Glomerular endothelial cell (primary cell): ENCODE measurements at places on chromosomes 16 and 17. TPM values are rescaled to one million over a fixed set of nuclear protein-coding genes. Genes with fewer than 3 reads are reported as not detected.

GPR179 gene
- not detected in 2 replicates for total RNA-seq

SCIMP gene
- not detected in 2 replicates for total RNA-seq

CBFA2T3 gene
- total RNA-seq = 0.05 and 0.23 TPM in 2 replicates

SYT17 gene
- 3.6 and 5.8 TPM in 2 replicates for total RNA-seq

OR2C1 gene
- not detected in 2 replicates for total RNA-seq

HAGHL gene
- total RNA-seq = 8.2 and 12.8 TPM in 2 replicates

ADORA2B gene
- 10.7 and 17.0 TPM in 2 replicates for total RNA-seq

NAGS gene
- 1.8 and 4.6 TPM in 2 replicates for total RNA-seq

SLC13A2 gene
- total RNA-seq = not detected in 2 replicates

ACAP1 gene
- 53.1 TPM in 1 of 2 replicates, not detected in the other for total RNA-seq

DNA sequence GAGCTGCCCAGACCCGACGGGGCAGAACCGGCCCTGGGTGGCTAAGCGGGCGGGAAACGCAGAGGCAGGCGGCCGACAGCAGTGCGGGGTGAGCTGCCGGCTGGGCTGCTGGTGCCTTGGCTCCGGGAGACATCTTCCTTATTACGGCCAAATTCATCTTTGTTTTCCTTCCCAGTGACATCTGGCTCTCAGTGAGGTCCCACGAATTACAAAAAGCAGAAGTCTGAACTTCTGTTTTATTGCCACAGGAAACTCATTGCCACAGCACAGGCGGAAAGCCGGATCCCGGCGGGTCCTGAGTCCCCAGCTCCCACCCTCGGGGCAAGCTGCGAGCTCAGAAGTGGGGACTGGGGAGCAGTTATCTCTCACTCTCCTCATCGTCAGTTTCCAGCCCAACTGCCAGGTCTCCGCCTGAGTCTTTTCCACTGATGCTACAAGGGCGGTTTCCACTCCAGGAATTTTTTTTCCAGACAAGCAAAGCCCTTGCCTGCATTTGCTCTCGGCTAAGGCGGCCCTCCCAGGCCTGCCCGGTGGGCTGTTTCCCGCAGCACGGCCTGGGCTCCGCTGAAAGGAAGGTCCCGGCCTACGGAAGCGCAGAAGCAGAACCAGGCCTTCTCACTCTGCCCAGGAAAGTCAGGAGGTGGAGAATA, 40.3 kb downstream of the CBFA2T3 start:
- no peak for DNase-seq

DNA sequence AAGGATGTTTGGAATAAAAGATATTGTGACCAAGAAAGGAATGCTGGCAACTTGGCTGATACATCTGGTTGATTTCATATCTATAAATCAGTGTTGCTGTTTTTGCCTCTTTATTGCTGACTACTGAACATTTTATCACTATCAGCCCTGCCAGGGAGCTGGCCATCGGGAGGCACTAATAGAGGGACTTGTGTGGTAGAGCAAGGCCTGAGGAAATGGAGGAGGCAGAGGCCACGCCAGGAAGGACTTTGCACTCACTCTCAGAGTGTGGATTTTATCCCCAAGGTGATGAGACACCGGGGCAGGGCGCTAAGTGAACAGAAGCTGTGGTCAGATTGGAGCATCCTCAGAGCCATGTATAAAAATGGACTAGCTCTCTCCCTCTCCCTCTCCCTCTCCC, 9.3 kb upstream of the CYB561 start:
- no peak for DNase-seq

GRCh38 chr16:50467943-50468748, 80.0 kb upstream of the NKD1 start:
- no peak for DNase-seq

DNA sequence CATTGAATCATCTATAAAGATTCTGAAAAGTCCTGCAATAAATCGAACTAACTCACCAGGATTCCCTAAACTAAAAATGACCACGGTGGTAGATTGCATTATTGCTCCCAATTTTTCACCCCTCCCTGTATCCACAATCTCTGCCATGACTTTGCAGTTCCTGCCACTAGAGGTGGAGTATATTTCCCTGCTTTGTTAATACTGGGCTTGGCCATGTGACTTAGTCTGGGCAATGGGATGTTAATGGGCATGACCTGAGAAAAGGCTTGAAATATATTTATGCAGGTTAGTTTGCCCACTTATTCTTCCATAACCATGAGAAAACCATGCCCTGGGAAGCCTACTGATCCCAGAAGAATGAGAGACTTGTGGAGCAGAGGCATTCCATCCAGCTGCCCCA, 59.1 kb downstream of the NOG start:
- no peak for DNase-seq

DNA sequence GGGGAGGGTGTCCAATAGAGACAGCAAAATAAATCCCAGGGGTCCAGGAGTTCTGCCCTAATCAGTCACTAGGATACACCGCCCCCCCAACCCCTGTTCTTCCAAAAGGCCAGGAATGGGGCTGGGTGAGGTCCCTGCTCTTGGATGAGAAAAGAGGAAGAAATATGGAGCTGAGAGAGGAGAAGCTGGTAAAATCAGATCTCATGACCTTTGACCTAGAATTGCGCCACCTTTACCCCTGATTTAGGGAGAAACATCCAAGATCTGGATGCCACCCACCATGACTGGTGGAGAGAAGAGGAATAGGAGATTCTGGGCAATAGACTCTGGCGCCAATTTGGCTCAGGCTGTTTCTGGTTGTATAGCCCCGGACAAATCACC, 707 bp upstream of the CACNB1 start:
- DNase-seq = no peak

DNA sequence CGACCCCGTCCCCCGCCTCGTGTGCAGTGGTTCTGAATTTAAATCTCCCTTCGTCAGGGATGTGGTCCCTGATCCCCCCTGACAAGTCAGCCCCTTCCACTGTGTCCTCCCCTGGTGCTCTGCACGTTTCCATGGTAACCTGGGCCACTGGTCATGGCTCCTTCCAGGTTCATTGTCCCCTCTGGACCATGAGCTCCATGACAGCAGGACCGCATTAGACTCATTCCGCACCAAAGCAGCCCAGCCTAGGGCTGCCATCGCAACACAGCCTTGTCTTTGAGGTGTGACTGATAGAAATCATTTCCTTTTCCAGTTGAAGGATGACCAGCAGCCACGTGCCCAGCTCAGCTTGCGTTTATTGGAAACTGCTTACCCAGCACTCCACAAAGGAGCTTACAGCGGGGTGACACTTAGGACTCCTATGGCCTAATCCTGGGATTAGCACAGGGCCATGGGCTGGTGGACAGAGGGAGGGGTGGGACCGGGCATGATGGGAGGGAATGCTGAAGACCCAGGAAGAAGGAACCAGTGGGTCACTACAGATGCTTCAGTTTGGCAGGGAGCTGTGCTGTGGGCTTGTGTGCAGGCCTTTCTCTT, 7.6 kb downstream of the RCVRN start:
- no peak for DNase-seq

GRCh38 chr17:19347323-19348080, 15.0 kb downstream of the B9D1 start:
- DNase-seq = no peak

DNA sequence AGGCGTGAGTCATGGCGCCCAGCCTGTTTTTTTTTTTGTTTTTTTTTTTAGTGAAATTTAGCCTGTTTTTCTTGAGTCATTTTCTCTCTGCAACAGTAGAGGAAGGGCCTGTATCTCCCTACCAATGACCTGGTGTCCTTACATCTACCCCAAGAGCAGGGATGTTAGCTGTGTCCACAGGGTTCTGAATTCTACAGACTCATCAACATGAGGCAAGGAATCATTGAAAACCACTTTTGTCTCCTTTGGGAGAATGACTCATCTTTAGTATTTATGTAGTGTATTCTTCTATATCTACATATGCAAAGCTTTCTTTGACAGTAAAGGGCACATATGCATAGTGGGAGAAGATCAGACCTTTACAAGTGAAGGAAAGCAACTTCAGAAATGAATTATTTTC, 105.3 kb downstream of the SPECC1 start:
- DNase-seq = no peak

- DNase-seq = no peak
These were observed 2.3 kb downstream of the CSF3 start for GRCh38 chr17:40017422-40018080.

GRCh38 chr17:9472094-9472493, 103.5 kb downstream of the STX8 start:
- no peak for DNase-seq

GRCh38 chr16:49876716-49877129, 20.8 kb upstream of the ZNF423 start:
- DNase-seq = no peak

GRCh38 chr17:50562242-50563091, 2.0 kb downstream of the CACNA1G start:
- no peak for DNase-seq

- DNase-seq = no peak
These were observed 127.0 kb downstream of the ABCC6 start for GRCh38 chr16:16096121-16096857.

- DNase-seq = no peak
These were observed 62.1 kb downstream of the PLD6 start for GRCh38 chr17:17144061-17144460.

DNA sequence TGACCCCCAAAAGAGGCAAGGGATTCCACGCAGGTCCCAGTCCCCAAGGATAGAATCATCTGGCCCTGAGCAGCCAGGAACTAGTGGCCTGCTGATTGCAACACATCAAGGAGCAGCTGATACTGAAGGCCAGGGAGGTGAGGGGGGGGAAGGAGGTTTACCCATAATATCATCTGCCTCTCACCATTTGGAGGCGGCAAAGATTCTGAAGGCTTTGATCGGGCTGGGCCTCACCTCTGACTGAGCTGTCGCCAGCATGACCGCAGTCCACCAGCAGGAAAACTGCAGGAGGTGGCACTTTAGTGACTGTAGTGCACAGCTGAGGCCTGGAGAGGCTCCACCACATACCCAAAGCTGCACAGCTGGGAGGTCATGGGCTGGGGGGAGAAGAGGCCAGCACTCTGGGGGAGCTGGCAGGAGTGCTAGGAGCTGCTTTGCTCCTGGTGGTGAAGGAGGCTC, 20.5 kb upstream of the ITGA3 start:
- DNase-seq = no peak

DNA sequence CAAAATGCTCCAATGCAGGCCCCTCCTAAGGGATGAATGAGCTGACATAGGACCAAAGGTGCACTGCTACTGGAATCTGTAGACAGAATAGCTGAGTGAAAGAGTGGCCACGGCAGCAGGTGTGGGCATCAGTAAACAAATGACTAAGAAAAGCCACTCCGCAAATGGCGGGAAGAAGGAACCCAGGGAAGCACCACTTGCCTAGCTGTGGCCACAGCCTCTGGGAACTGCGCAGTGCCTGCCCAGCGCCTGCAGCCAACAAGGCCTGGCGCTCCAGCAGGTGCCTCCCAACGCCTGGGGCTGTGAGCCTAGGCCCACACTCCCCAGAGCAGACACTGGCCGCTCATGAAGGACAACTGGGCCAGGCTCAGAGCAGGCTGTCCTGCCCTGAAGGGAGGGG, 11.8 kb downstream of the PEMT start:
- no peak for DNase-seq

- no peak for DNase-seq
These were observed 41.4 kb upstream of the ANKFN1 start for GRCh38 chr17:56111706-56112485.

- no peak for DNase-seq
These were observed 1.0 kb downstream of the GGNBP2 start for GRCh38 chr17:36545465-36546417.

- peak; percentile 78 for DNase-seq
These were observed 13.2 kb downstream of the ATP5PD start for GRCh38 chr17:75033346-75034235.

DNA sequence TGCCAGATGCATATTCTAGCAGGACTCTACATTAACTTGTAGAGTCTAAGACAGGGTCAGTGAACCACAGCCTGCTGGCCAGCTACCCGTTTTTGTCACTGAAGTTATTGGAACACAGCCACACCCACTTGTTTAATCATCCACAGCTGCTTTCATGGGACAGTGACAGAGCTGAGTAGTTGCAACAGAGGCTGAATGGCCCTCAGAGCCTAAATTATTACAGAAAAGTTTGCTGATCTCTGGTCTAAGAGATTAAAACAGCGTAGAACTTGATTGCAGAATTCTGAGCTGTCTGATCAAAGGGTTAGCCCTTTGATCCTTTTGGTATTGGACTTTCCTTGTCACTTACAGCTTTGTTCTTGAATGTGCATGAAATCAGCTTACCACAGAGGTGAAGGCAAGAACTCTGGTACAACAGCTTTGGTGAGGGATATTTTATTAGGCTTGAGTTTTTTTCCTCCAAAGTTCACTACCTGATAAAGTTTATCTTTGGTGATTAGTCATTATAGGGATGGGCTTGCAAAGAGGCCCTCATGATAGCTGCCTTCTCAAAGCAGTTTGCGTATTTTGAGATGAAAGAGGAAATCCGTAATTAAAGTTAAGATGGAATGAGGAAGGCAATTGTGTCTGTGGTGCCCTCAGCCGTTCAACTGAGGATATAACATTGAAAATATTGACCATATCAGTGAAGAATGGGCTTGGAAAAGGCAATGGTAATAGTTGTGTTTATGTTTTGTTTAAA, 23.6 kb downstream of the ALDH3A2 start:
- no peak for DNase-seq

GRCh38 chr16:23229714-23230113, 47.2 kb downstream of the SCNN1G start:
- DNase-seq = no peak
